ENCODE measurements at places on chromosomes 1 and 21.

DNA sequence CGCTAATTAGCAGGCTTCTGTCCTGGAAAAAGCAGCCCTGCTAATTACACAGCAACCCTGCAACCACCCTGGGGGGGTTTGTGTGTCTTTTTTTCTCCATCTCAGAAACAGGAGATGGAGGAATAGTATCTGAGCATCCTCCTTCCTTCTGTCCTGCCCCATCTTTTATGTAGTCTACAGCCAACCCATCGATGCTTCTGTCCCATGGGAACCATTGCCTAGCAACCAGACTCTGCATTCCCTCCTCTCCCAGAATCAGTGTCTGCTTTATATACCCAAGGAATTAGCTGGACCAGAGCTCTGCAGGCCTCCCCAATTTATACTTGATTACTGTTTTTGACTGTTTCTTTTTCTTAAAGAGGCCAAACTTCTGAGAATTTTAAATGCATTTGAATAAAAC is 35.1 kb downstream of the LRRC38 start:
- DNase-seq: no peak

DNA sequence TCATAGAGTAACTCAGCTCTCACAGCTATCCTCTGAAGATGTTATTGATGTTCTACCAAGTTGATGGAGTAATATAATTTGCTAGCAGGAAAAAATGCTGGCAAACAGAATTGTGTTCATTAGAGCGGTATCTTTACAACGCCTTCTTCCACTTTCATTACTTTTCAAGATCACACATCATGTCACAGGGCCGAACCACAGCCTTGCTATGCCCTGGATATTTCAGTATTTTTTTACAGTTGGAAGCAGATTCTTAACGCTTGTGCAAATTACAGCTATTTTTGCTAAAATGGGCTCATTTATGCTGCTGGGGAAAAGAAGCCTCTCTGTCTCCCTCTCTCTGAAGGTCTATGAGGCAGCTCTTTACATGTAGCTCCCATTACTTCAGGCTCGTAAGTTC is 632.2 kb downstream of the KIF26B start:
- DNase-seq: no peak

DNA sequence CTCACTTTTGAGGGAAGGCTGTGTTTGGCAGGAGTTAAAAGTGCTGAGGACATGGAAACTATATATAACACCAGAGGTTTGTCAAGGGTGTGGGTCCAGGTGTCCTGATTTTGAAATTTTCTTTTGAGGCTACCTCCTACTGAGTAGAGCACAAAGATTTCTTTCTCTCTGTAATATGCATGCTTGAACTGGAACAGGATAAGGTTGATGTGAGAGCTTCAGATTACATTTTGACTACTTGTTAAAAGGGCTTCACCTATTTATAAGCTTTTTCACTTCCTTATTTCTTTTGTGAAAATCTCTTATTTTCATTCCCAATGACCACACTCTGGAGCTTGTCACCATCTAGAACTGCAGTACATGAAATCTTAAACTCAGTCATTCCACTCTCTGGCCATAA is 59.8 kb upstream of the PLA2G4A start:
- DNase-seq: no peak

DNA sequence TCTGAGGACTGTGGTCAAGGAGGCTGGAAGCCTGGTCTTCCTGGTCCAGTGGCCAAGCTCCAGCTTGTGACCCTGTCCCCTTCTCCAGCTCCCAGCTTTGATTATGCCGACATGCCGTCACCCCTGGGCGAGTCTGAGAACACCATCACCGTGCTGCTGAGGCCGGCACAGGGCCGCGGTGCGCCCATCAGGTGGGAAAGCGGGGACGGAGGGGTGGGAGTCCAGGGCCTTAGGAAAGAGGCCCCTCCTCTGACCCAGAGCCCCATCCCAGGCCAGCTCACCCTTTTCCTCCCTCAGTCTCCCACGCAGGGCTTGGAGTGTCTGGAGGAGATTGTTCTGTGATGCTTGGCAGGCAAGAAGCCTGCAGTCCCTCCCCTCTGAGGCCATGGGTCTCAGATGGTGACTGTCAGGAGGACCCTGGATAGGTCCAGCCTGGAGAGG is 43.6 kb downstream of the PTPRU start:
- no peak for DNase-seq

- no peak for DNase-seq
Observed at GRCh38 chr1:8216005-8216404, 101.9 kb upstream of the SLC45A1 start.

GRCh38 chr1:228106800-228107054 is 2.4 kb downstream of the MRPL55 start:
- DNase-seq: no peak

DNA sequence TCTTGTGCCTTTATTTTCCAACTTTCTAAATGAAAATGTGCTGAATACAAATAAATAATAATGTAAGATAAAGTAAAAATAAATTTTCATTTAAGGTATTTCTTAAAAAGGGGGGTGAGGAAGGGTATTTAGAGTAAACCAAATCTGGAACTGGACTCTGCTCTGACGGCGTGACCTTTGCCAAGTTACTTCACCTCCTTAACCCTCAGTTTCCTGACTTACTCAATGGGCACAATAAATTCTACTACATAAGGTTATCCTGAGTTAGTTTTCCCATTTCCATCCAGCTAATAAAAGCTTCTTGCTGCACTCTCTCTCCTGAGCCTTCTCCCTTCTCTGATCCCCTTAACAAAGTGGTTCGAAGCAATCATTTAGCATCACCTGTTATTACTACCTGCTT is 93.9 kb downstream of the NID1 start:
- no peak for DNase-seq

DNA sequence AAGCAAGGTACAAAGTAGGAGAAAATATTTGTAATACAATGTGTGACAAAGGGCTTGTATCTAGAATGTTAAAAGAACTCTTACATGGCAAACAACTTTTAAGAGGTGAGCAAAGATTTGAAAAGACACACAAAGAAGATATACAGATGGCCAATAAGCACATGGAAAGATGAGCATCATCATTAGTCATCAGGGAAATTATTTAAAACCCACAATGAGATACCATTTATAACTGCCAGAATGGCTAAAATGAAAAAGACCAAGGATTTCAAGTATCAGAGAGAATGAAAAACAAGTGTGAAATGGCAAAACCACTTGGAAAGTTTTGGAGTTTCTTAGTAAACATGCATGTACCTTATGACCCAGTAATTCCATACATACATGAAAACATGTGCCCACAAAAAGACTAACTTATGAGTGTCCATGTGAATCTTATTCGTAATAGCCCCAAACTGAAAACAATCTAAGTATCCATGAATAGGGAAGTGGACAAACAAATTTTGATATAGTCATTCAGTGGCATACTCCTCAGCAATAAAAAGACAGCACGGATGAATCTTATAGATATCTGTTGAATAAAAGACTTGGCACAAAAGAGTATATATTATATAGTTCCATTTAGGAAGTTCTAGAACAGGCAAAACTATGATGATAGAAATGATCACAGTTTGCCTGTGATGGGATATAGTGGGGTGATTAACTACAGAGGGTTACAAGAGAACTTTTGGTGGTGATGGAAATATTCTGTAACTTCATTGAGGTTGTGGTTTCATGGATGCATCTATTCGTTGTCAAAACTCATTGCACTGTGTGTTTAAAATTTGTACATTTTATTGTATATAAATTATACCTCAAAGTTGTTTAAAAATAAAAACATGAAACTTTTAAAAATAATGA is 82.0 kb downstream of the DISP1 start:
- DNase-seq: no peak

- no peak for DNase-seq
Observed at GRCh38 chr1:81797701-81798100, 3.0 kb upstream of the ADGRL2 start.

GRCh38 chr1:151801846-151802245 is 3.4 kb downstream of the LINGO4 start:
- DNase-seq: no peak

GRCh38 chr1:40665335-40666171 is at the start of gene RIMS3:
Gene RIMS3, minus strand, starts transcription at chr1:40665682. Its CDS starts 23,757 bp downstream, at chr1:40641925.
- DNase-seq: peak; percentile 80

- DNase-seq: no peak
Observed at GRCh38 chr1:163706915-163707314, 385.2 kb downstream of the NUF2 start.

GRCh38 chr21:35400233-35400939 is 351.3 kb upstream of the RUNX1 start:
- no peak for DNase-seq

DNA sequence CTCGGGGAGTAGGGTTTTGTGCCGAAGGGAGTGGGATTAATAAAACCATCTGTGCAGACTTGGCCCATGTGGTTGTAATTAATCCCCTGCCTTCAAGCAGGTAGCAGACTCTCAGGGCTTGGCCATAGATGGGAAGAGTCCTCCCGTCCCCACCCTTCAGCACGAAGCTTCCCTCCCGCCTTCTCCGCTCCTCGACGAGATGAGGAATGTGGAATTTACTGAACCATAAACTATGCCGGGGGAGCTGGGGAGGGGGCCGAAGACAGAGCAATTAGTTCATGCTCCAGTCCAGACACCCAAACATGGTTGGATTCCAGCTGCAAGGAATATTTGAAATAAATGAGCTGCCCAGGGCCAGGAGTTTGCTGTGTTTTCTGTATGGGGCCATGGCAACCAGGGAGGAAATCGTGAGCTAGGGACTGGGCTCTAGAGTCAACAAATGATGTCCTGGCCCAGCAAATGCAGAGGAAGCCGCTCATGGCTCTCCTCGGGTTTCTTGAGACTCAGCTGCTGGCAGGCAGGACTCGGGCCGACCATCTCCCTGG is 78.8 kb downstream of the SPSB1 start:
- no peak for DNase-seq

DNA sequence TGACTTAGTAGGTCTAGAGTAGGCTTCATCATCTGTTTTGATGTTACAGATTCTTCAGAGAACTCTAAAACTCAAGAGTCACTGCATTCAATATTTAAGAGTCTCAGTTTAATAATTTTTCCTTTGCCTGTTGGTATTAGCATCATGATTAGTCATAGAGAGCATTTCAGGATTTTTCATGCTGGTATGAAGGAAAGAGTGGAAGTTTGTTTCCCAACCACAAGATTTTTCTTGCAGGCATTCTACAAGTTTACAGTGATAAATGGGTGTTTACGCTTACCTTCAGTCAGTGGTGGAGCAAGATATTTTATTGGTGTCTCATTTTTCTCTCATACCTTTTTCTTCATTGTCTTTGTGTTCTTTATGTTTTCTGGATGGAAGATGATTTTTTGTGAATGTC is 58.4 kb upstream of the MYOCOS start:
- no peak for DNase-seq

DNA sequence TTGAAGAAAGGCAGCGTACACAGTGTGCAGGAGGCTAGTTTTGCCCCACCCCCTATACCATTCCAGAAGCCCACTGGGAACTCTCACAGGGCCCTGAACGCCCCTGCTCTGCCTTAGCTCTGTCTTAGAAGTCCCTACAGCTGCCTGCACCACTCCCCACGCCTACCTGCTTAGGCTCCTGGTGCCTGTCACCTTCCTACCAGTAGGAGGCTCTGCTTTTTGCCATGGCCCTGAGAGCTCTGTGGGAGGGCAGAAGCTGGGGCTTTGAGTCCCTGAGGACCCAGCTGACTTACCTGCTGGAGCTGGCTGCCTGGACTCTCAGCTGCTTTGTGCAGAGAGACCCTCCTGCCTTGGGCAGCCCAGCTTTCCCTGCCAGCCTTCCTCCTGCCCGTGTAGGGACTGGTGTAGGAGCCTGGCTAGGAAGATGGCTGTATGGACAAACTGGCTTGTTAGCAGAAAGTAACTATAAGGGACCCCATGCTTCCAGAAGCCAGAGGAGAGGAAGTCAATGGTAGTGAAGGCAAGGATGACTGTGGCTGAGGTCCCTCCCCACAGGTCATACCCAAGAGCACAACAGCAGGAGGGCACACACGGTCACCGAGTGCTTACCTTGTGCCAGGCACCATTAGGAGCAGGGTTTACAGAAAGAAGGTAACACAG is 9.8 kb upstream of the CELSR2 start:
- DNase-seq: no peak

- DNase-seq: no peak
Observed at GRCh38 chr21:44398499-44398898, 45.1 kb downstream of the TRPM2 start.

- no peak for DNase-seq
Observed at GRCh38 chr1:85689775-85690404, 18.3 kb downstream of the ZNHIT6 start.

DNA sequence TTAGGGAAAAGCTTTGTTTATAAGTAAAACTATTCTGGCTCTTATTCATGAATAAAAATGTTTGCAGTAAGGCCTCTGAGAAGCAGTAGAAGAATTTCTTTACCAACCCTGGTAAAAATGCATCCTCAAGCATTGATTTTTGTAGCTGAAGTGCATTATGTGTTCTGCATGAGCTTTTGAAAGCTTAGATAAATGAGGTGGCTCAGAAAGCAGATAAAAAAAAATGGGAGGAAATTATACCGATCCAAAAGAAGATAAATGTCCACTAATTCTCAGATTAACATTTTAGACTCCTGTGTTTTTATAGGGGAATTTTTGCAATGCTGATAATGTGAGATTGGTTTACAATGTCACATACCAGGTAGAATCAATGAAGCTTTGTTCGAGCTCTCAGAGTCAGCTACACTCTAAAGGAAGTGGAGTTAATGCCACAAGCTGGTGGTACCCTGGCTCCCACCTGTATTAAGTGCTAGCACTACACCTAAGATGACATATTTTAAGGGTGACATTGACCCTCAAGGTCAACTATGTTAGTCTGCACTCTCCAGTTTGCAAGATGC is 85.5 kb upstream of the SELENON start:
- no peak for DNase-seq

DNA sequence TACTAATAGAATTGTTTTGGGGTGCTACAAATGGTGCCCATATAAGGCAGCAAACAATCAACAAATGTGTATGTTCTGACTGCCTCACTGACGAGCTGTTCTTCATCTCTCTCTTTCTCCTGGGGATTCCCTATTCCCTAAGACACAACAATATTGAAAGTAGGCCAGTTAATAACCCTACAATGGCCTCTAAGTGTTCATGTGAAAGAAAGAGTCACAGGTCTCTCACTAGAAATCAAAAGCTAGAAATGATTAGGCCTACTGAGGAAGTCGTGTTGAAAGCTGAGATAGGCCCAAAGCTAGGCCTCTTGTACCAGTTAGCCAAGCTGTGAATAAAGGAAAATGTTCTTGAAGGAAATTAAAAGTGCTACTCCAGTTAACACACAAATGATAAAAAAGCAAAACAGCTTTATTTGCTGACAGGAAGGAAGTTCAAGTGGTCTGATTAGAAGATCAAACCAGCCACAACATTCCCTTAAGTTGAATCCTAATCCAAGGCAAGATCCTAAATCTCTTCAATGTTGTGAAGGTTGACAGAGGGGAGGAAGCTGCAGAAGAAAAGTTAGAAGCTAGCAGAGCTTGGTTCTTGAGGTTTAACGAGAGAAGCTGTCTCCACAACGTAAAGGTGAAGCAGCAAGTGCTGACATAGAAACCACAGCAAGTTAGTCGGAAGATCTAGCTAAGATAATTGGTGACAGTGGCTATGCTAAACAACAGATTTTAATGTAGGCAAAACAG is 26.3 kb downstream of the ATP2B4 start:
- DNase-seq: no peak
